ENCODE measurements at places on chromosomes 5 and 9.
A peak's percentile ranks its signal among the peaks of the same experiment; 100 is the strongest.

DNA sequence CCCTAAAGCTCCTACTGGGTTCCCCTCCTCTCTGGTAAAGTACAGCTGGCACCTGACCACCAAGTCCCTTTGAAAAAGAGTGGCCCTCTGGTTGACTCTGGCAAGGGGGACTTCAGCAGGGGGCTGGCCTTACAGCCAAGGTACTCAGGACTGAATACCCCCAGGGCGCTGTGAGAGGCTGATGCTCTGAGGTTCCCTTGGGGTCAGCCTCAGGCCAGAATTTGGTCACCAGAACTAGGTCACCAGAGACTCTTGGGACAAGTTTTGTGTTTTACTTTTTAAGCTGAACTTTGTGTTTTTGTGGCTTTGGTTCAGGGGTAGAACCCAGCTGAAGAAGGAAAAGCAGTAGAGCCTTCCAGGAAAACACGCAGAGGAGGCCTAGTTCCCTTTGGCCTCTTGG is 23.3 kb upstream of the SMU1 start:
- no peak for DNase-seq

- DNase-seq, result no peak
Observed at GRCh38 chr9:14533867-14534640, 159.2 kb downstream of the ZDHHC21 start.

DNA sequence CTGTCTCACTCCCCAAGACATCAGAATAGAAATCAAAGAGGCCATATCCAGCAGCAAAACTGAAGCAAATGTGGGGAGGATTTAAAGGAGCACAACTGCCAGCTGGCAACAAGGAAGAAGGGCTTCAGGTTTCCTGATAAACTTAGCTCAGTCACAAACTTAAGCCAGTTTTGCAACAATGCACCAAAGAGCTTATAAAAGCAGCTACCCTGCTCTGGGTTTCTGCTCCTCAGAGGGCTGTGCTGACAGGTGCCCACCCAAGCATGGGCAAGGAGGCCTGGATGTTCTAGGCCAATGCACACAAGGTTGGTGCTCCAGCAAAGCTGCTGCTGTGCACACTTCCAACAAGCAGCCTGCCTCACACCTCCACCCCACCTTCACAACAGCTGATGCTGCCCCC is 132.9 kb downstream of the SIL1 start:
- DNase-seq, result peak; percentile 66

GRCh38 chr9:126428534-126429175 is 102.0 kb downstream of the MVB12B start:
- DNase-seq, result no peak

GRCh38 chr5:158368686-158369085 is 509.7 kb upstream of the CLINT1 start:
- DNase-seq, result no peak

DNA sequence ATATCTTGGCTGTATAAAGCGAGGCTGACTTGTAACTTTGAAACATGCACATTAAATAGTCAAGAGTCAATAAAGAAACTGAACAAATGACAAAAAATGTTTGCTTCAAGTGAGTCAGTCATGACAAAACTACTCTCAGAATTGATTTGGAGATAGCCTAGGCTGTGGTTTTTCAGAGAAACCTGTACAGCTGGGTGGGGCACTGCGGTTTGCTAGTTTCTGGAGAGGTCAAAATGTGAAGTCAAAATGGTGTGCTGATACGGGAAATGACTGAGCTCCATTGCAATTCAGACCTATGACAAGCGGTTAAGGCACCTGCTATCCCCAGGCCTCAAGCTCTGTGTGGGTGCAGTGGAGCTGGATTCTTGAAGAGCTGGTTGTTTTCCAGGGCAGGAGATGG is 10.3 kb upstream of the CD180 start:
- DNase-seq, result peak; percentile 40

GRCh38 chr9:132447346-132447745 is 37.3 kb downstream of the CFAP77 start:
- no peak for DNase-seq

GRCh38 chr5:77558266-77558665 is 66.2 kb upstream of the WDR41 start:
- DNase-seq, result no peak

- DNase-seq, result no peak
Observed at GRCh38 chr5:41412496-41412895, 97.9 kb downstream of the PLCXD3 start.

GRCh38 chr9:136514022-136514714 is 31.3 kb upstream of the SEC16A start:
- DNase-seq, result no peak

GRCh38 chr5:74851684-74852353 is 14.4 kb downstream of the FAM169A start:
- peak; percentile 55 for DNase-seq

DNA sequence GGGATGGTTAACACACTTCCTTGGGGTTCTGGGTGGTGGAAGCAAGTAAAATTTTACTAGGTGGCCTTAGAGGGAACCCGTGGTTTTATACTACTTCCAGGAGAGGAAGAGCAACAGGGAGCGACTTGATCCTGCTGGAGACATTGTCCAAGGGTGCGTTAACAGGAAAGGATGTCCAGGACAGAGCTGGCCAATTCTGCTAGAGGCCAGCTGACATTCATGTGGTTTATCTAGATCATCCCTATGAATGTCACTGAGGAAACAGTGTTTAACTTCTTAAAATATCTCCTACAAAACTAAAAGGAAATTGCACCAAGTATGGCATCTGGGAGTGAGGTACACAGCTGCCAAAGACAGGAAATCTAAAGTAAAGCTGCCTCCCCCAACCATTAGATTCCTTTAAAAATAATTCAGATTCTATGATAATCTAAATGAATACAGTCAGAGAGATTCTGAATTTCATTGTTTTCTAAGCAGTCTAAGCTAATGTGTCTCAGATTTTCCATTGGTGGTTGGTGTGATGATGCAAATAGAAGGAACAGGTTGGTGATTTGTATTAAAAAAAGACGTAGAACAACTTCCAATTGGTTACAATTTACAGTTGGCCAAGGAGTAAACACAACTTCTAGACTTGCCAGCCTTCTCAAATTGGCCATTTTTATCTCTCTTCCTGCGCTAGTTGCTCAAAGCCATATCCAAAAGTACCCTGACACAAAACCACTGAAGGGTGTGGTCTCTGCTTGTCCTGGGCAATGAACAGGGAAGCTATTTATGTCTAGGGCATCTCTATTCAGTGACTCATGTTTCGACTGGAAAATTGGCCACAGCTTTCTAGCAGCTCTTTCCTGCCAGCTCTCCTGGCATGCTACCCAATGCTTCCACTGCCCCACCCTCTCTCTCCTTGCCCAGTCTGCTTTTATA is 574.7 kb upstream of the MEF2C start:
- DNase-seq, result peak; percentile 66

GRCh38 chr9:131441441-131441840 is 47.6 kb downstream of the PRRC2B start:
- no peak for DNase-seq

- DNase-seq, result peak; percentile 61
Observed at GRCh38 chr9:131650254-131650653, 89.6 kb downstream of the RAPGEF1 start.

GRCh38 chr5:6187501-6187900 is 190.8 kb downstream of the MED10 start:
- no peak for DNase-seq

DNA sequence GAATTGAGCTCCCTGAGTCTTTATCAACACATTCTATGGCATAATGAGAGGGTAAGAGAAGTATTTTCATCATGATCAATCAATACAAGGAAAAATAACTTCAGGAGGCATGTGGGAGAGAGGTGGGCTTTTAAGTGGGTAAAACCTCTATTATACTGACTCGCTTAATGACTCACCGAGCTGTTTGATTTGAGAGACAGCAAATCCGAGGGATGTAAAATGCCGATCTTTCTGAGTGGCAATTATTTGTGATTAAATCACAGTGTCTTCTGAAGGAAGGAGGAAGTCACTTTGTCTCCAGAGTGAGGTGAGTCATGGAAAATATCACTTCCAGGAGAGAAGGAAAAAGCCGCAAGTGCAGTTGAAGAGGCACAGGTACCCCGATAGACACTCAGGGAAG is 320.4 kb downstream of the DRD1 start:
- DNase-seq, result no peak

GRCh38 chr5:168836603-168837231 is 257.5 kb upstream of the PANK3 start:
- no peak for DNase-seq

GRCh38 chr5:109199799-109200620 is 209.8 kb downstream of the PJA2 start:
- no peak for DNase-seq

DNA sequence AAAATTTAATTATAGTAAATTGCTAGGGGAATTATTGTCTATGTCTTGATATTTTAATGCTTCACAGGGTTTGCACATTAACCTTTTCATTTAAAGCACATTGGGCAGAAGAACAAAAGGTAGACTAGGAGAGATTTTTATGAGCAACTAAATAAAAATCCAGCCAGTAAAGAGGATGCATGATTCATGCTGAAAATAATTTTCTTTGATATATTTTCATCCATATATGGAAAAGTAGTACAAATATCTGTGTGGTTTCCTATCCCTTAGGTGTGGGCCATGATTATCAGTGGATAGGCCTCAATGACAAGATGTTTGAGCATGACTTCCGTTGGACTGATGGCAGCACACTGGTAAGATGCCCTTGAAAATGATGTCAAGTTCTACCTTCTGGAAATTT is 83.1 kb downstream of the VCAN start:
- DNase-seq, result no peak
